ENCODE measurements at places on chromosomes 13 and 19. TPM values are rescaled to one million over a fixed set of nuclear protein-coding genes. Genes with fewer than 3 reads are reported as not detected.

Gene CHERP
- 5.8 TPM for total RNA-seq

Gene LILRA1
- total RNA-seq, result not detected

Gene ZNF524
- total RNA-seq, result 11.2 TPM

Gene CHMP2A
- 98.1 TPM for total RNA-seq

Gene ZNF540
- total RNA-seq, result 2.1 TPM

Gene ZIM2
- total RNA-seq, result not detected

Gene HRC
- total RNA-seq, result not detected

DNA sequence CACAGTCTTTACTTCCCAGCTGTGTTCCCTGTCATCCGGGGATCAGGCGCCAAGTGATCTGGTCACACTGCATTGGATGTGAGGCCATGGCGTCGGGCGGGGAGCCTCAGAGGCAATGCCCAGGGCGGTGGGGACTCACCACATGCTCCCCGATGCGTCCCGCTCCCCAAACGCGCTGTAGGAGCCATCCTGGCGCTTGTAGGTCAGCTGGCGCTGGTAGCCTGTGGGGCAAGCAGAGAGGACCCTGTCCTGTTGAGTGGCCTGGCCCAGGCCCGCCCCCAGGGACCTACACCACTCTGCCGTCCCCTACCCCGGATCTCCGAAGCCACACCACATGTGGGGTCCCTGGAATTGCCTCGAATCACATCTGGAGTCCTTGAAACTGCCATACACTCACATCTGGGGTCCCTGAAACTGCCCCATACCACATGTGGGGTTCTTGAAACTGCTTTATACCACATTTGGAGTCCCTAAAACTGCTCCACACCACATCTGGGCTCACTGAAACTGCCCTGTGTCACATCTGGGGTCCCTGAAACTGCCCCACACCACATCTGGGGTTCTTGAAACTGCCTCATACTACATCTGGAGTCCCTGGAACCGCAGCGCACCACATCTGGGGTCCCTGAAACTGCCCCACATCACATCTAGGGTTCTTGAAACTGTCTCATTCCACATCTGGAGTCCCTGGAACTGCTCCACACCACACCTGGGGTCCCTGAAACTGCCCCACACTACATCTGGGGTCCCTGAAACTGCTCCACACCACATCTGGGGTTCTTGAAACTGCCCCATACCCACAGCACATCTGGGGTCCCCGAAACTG lies 33.2 kb downstream of the F2RL3 start:
- no peak for DNase-seq

DNA sequence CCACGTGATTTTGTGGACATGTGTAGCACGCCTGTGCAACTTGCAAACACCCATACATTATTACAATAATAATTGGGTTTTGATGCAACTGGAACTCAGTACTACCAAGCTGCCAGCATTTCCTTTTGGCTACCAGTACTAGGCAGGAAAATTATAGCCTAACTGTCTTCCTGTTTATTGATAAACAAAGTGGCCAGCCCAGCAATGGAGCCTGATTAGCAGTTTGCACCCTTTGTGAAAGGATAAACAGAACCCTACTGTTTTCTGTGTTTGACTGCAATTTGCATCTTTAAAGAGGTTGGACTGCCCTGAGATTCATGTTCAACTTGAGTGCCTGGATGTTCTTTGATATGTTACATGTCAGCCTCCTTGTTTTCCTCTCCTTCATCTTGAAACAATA lies 173.9 kb downstream of the ZIC5 start:
- no peak for DNase-seq

- peak; percentile 68 for DNase-seq
Observed at GRCh38 chr19:5150902-5151741, 182.2 kb downstream of the KDM4B start.

- DNase-seq, result no peak
Observed at GRCh38 chr13:62336507-62336906, 920.9 kb upstream of the PCDH20 start.

GRCh38 chr19:33868788-33869412 lies 72.2 kb downstream of the KCTD15 start:
- DNase-seq, result no peak

DNA sequence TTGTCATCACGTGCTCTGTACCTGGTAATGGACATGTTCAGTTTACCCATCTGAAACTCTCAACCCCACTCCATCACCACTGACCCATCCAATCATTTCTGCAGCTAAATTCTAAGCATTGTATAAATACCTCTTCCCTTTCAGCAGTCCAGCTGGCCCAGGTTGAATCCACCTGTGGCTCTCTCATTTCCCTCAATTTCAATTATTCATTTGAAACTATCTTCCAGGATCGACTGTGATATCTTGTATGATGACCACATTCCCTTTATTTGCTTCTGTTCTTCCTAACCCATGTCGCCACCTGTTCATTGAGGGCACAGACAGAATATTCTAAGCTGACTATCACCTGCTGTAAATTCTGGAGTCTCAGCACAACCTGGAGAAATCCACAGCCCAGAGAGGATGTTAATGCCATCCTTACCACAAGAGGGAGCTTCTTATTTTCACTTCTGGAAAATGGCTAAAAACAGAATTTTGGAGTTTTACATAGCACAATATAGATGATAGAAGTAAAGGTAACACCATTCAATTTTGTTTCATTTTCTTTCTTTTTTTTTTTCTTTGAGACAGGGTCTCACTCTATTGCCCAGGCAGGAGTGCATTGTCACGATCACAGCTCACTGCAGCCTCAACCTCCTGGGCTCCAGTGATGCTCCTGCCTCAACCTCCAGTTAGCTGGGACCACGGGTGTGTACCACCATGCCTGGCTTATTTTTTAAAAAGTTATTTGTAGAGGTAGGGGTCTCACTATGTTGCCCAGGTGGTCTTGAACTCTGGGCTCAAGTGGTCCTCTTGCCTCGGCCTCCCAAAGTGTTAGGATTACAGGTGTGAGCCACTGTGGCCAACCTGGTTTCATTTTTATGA lies 38.6 kb downstream of the ZNF823 start:
- DNase-seq, result peak; percentile 84

GRCh38 chr13:30829833-30830637 lies 76.0 kb upstream of the MEDAG start:
- DNase-seq, result peak; percentile 86

GRCh38 chr13:27079421-27079958 lies 92.1 kb downstream of the USP12 start:
- DNase-seq, result no peak

DNA sequence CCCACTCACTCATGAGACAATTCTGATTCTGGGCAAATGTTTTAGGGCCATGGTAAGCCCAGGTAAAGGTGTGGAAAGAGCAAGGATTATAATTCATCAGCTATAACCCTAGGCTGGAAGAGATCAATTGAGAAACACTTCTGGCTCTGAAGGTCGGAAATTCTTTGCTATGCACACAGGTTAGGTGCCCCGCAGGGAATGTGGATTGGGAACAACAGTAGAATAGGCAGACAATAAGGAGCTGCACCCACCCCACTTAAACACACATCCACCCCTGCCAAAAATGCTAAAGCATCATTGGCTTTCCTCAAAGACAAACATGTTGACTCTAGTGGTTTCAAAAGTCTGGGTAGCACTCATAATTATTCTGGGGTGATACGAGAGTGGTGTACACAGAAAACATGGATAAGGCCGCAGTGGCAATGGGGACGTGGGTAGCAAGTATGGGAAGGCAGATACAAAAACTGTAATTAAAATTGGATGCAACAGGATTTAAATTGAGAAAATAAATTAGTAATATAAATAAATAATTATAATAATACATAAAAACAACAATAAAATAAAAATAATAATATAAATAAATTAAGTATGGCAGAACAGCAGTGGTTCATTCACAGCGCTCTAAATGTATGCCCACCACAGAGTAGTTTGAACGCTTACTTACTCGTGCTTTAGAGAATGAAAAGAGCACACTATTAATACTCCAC lies 8.6 kb downstream of the EFNB2 start:
- DNase-seq, result no peak

DNA sequence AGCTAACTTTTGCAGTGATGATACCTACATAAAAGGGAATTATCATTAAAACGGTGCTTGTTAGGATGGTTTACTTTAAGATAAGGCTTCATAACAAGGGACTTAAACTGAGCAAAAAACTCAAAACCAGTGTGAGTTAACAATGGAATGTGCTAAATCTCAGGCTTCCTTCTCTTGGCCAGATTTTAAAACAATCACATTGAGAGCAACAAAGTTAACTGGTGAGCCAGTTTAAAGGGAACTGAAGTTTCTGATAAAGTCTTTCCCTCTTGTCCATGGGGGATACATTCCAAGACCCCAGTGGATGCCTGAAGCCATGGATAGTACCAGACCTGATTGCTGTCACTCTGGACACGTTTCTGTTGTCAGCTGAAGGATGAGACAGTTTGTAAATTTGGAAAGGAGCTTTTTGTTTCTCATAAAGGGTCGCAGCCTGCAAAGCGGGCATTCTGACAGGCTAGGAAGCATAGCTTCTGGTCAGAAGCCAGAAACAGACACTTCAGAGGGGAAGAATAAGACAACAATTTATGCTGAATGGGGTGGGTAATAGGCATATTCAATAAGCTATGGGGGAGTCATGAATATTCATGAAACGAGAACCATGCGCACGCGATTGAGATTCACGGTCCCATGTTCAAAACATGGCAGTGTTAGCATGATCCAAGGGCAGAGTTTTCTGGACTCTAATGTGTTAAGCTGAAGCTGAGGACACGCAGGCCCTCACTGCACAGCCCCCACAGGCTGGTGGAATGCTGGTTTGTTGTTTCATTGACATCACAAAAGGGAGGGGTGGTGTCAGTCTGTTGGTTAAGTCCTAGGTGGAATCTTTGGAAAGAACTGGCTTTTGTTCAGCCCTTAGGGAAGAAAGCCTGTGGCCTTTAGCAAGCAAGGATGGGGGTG lies 150.6 kb upstream of the RNF113B start:
- DNase-seq, result no peak

DNA sequence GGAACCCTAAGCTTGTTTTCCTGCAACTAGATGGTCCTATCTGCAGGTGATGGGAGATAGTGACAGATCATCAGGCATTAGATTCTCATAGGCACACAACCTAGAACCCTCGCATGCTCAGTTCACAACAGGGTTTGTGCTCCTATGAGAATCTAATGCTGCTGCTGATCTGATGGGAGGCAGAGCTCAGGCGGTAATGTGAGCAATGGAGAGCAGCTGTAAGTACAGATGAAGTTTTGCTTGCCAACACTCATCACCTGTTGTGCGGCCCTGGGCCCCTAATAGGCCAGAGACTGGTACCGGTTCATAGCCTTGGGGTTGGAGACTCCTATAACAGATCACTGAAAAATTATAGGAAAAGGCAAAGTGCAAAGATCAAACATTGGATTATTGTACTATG lies 267.2 kb downstream of the PCDH9 start:
- no peak for DNase-seq

DNA sequence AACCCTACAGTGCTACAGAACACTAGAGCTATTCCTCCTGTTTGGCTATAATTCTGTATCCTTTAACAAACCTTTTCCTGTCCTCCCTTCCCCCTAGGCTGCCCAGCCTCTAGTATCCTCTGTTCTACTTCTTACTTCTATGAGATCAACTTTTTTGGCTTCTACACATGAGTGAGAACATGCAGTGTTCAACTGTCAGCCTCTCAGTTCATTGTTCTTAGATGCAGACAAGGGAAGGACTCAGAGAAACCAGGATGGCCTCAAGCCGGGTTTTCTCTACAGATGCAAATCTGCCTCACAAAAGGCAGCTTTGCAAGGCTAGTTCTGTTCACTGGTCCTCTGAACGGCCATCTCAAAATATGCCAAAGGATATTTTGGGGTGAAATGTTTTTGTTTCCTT lies 18.4 kb downstream of the AMER2 start:
- no peak for DNase-seq

DNA sequence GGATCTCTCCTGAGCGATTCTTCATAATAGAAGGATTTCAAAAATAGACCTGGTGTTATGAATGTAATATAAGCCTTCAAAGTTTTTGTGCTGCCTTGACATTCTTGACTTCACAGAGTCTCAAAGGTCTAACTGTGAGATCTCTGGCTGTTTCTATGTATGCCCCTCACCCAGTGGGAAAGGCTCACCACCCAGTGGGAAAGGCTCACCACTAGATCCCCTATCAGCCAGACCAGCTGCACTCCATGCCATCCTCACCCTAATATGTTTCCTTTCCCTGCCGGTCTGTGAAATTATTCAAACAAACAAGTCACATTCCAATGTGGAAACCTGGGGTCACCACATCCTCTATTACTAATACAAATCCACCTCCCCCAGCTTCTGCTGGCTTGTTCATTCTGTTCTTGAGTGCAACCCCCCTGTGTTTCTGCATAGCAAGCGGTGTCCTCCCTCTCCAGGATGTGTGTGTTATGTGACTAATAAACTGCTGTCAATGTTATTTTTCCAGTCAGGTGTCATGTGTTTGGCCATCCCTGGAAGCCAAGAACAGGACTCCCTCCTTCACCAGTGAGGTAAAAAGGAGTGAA lies 13.8 kb upstream of the SLITRK1 start:
- DNase-seq, result no peak

GRCh38 chr19:35784503-35785338 lies 9.4 kb downstream of the ARHGAP33 start:
- peak; percentile 75 for DNase-seq

DNA sequence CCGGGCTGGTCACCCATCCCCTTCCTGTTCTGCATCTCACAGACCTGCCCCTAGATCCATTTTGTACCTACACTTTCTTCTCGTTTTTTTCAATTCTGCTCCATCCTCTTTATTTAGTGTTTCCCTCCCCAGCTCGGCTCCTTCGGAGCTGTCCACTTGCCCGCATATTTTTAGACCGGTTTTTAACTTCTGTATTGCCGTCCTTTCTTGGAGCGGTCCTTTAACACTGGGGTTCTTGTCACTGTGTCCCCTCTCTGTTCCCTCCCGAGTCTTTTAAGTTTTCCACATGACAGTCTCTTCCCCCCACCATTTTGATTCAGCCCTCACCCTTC lies 1.7 kb downstream of the ARHGAP35 start:
- peak; percentile 71 for DNase-seq

GRCh38 chr13:79459906-79460305 lies 21.0 kb upstream of the NDFIP2 start:
- peak; percentile 36 for DNase-seq

DNA sequence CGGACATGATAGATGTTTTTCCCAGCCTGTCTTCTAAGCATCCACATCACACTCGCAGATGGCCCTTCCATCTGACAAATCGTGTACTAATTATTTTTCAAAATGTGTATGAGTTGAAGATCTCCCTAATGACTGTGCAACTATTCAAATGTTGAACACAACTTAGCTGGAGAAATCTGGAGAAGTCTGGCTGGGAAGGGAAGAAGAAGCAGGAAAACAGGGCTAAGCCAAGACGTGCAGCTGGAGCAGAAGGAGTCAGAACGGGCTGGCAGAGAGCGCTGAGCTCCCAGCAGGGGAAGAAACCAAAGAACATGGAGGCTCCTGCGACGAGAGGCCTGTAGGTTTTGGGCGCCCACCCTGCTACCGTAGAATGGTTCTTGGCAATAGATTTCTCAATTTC lies 13.2 kb upstream of the LATS2 start:
- DNase-seq, result no peak

GRCh38 chr13:74153316-74153715 lies 19.1 kb upstream of the KLF12 start:
- DNase-seq, result no peak

GRCh38 chr13:62246581-62246980 lies 830.9 kb upstream of the PCDH20 start:
- no peak for DNase-seq
